ENCODE measurements at places on chromosomes 1 and 21. TPM values are rescaled to one million over a fixed set of nuclear protein-coding genes. Genes with fewer than 3 reads are reported as not detected.

The IFFO2 gene
- total RNA-seq, result 42.0 TPM

The SPRR1B gene
- not detected for total RNA-seq

The C4BPB gene
- total RNA-seq, result not detected

The S100A7A gene
- total RNA-seq, result not detected

The AZIN2 gene
- total RNA-seq, result 5.1 TPM

The GON4L gene
- total RNA-seq, result 17.4 TPM

The PTGFR gene
- total RNA-seq, result 35.2 TPM

The PPP1R8 gene
- 47.1 TPM for total RNA-seq

The CD164L2 gene
- total RNA-seq, result not detected

The GJA5 gene
- 0.87 TPM for total RNA-seq

The TAS1R2 gene
- total RNA-seq, result not detected

The LRRC42 gene
- 40.8 TPM for total RNA-seq

- DNase-seq, result no peak
Observed at GRCh38 chr1:96979304-96980268, 258.0 kb downstream of the PTBP2 start.

DNA sequence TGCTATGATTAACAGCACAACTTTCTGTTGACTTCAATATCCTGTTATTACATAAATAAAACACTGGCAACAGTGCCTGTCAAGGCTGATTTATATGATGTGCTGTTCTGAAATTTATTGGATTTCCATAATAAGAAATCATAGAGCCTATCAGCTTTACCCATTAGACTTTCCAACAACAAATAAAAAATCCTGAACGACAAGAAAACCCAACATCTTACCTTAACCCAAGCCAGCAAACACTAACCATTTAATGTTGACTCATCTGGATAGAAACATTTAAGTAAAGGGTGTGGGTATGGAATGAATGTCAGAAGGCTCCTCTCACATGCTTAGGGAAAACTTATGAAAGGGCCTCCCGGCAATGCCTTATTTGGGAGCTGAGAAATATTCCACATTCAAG lies 165.1 kb downstream of the SLC45A1 start:
- peak; percentile 85 for DNase-seq

GRCh38 chr1:108892356-108893140 lies 15.8 kb downstream of the GPSM2 start:
- DNase-seq, result peak; percentile 88

GRCh38 chr21:26377111-26377694 lies 195.9 kb downstream of the CYYR1 start:
- no peak for DNase-seq

GRCh38 chr1:28926629-28927265 lies 12.4 kb downstream of the EPB41 start:
- DNase-seq, result peak; percentile 19

GRCh38 chr1:1418464-1419362 lies 2.4 kb downstream of the ANKRD65 start:
- no peak for DNase-seq

DNA sequence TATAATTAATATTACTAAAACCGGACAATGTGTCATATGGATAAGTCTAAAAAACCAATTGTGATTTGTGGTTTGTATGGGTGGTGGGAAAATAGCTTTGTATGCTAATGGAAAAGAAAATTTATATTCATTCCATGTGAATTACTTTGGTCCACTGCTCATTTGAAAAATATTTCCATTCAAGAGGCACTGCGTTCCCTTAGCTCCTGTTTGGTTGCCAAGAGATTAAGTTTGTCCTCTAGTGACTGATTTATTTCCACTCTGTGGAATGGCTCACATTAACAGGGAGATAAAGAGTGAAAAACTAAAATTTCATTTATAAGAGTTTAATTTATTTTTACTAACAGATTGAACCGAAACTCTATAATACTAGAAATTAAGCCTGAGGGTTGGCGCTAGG lies 744.1 kb upstream of the CHRM3 start:
- peak; percentile 45 for DNase-seq

- no peak for DNase-seq
Observed at GRCh38 chr1:150256554-150257341, 826 bp upstream of the CA14 start.

DNA sequence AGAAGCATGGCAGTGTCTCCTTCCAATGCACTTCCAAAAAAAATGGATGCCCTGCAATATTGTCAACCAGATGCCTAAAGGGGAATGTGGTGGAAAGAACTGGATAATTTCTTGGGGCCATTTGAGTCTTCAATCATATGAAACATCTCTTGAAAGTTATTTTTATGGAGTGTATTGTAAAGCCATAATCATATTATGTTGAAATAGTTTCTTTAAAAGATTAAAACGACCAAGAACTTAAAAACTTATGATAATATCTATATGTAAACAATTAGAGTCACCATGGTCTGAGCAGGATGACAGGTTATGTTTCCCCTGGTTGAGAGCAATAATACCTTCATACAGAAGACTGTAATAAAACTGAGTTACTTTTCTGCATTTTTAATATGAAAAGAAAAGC lies 457.2 kb downstream of the PCP4 start:
- DNase-seq, result no peak

GRCh38 chr1:241499910-241500309 lies 19.6 kb downstream of the FH start:
- peak; percentile 59 for DNase-seq
